Stimulated activated CD4-positive, alpha-beta T cell treated with anti-CD3 and anti-CD28 coated beads, Interleukin-1b, Interleukin-23, amount 100 ng/mL, for 24 hours (primary cell): ENCODE measurements at places on chromosomes 13 and 19.

GRCh38 chr13:23129331-23129730 lies 51.4 kb upstream of the SGCG start:
- DNase-seq = no peak

- no peak for DNase-seq
These were observed 1168.4 kb downstream of the SLITRK1 start for GRCh38 chr13:82713687-82714405.

GRCh38 chr19:41915776-41916414 lies 12.4 kb downstream of the ERFL start:
- DNase-seq = no peak

GRCh38 chr13:52892925-52893324 lies 44.5 kb upstream of the PCDH8 start:
- DNase-seq = no peak

- DNase-seq = no peak
These were observed 88.5 kb downstream of the LRCH1 start for GRCh38 chr13:46641274-46642081.

- no peak for DNase-seq
These were observed 491.2 kb downstream of the COG6 start for GRCh38 chr13:40146611-40147117.

- DNase-seq = no peak
These were observed 646 bp downstream of the ABHD8 start for GRCh38 chr19:17302391-17303166.

DNA sequence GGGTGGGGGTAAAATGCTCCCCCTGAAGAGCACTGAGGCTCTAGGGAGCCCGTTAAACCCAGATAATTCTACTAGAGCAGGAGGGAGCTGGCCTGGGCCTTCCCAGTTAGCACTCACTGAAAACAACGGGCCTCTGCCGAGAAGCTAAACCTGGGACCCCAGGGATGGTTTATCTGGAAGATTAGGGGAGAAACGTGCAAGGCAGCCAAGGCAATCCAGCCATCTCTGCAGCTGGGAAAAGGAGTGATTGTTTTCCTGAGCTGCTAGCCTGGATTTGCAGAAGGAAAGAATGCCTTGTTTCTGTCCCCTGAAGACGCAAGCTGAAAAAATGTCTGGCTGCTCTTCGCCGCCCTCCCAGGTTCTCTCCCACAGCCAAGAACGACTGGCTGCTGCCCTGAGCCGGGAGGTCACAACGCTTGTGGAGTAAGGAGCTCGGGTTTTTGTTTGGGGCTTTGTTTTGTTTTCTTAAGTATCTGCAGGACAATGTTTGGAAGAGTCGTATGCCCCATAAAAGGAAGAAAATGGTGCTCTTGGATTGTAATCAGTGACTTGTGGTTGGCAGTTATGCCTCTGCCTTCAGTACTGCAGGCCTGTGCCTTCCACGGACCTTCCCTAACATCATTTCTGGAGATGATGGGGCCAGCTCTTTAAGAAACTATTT lies 31.5 kb downstream of the COL4A2 start:
- DNase-seq = no peak

- DNase-seq = no peak
These were observed 412.7 kb downstream of the LMO7 start for GRCh38 chr13:76048675-76049375.

DNA sequence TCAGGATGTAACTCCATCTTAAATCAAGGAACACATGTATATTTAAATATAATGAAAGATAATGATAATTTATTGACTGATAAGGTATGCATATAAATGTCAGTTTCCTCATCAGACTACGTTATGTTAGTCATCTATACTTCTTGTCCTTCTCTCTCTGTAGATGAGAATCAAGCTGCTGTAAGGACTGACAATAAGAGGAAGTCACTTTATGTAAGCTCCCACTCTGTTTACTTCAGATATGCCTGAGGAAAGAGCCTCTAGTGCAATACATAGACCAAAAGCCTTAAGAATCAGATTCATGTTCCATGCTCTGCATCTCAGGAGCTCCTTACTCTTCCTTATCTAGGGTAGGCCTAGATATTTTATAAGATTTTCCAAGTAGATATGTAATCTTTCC lies 9.6 kb upstream of the SLITRK6 start:
- no peak for DNase-seq

- no peak for DNase-seq
These were observed 11.3 kb downstream of the STAP2 start for GRCh38 chr19:4327252-4327876.

DNA sequence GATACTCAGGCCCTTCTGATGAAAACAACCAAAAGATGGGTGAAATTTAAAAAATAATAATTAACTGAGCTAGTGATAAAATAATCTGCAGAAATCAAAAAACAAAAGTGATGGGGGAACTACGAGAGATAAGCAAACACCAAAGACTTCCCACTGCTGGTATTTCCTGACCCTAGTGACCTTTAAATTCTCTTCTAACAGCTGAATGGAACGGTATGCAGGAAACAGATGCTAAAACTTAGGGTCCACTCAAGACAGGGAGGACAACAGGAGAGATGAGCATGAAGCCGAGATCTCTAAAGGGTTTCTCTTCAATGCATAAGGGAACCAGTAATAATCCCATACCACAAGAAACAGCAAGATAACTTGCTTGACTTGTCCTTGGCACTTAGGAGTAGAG lies 50.8 kb downstream of the USP12 start:
- DNase-seq = no peak
